NCI-H2107 (cell line): ENCODE measurements at places on chromosomes 4 and X.

DNA sequence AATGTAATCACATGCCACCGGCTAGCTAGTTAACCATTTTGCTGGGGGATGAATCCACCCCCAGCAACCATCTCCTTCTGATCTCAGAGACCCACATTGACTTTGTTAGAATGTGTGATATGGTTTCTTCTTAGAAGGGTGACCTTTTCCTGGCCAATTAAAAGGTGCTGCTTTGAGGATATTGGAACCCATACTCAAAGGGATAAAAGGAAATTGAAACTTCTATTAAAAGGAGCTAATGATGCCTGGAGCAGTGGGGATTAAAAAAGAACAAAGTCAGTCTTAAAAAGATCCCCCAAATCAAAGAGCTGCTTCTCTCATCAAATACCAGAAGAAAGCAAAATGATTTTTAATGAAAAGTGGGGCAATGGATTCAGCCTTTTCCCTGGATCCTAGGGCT lies 214.1 kb downstream of the SHROOM3 start:
- no peak for DNase-seq

DNA sequence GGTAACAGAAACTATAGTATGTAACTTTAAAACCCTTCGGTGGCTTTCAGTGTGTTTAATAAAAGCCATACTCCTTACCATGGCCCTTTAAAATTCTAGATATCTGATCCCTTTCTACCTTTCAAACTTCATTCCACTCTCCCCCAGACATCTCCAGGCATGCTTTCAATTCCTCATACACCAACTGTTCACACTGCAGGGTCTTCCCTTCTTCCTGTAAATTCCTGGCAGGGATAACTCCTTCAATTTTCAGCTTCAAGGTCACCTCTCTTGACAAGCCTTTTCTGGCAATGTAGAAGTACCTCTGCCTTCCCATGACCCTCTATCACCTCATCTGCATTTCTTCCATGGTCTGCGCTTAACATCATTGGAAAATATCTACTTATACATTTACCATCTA lies 60.8 kb downstream of the WDFY3 start:
- DNase-seq: no peak

DNA sequence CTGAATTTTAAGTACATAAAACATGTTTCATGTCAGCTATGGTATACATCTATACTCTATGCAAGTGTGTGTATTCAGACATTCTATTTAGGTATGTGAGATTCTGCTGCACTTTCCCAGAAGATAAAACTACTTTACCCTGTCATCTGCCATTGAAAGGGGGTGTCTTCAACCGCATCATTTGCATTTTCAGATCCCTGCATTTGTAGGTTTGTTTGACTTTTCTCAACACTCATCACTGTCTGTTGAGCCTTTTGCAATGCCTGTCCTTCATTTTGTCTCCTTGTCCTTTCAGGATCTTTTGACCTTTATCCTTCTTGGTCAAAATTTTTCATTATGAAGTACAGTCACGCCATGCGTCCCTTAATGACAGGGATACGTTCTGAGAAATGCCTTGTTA lies 103.5 kb downstream of the TMA16 start:
- no peak for DNase-seq

DNA sequence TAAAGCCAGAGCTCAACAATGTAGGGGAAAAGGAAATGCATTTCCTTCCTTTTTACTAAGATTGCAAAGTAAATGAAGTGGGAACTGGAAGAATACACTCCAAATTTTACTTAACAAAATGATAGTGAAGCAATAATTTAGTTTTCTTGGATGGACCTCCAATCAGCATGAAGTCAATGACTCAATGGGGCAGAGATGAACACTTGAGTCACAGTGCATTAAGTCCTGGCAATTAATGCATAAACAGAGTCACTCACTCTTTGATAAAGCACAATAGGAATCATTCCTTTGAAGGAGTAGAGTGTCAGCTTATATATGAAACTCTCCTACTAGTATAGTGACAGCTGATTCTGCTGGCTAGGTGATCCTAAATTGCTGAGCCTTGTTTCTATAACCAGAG lies 66.7 kb upstream of the FRAS1 start:
- no peak for DNase-seq

DNA sequence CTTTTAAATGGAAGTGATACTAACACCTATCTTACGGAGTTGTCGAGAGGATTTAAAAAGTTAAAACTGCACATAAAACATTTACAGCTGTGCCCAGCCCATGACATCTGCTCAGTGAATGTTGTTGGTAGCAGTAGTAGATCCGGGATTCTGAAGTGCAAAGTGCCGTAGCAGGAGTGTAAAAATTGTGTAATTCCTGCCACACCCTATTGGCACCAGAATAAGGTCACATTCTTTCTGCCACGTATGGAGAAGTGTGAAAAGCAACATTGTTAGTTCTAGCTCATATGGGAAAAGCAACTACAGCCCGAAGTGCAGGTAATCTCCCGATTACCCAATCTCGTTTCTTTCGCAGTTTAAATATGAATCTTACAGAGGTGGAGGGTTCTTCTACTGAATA lies 31.2 kb downstream of the PRIMPOL start:
- DNase-seq: no peak
